Omental fat pad (tissue), 4 donors: ENCODE measurements at places on chromosomes 12 and 14. TPM values are rescaled to one million over a fixed set of nuclear protein-coding genes. Genes with fewer than 3 reads are reported as not detected.

Gene ANGEL1
- 11.8 TPM for total RNA-seq

Gene PNN
- total RNA-seq, result 26.7 TPM

Gene SDR9C7
- total RNA-seq, result not detected

Gene LRFN5
- 7.3 TPM for total RNA-seq

Gene LTBP2
- 95.6 TPM for total RNA-seq

Gene ATF7
- total RNA-seq, result 33.5 TPM

Gene PKP2
- 24.8 TPM for total RNA-seq

Gene TOMM20L
- not detected for total RNA-seq

Gene OR4E2
- total RNA-seq, result not detected

Gene PPP1R1A
- 115 TPM for total RNA-seq

Gene HAL
- 8.7 TPM for total RNA-seq

Gene C14orf180
- 57.8 TPM for total RNA-seq

Gene SLC10A1
- total RNA-seq, result not detected

Gene DLK1
- not detected for total RNA-seq

Gene TSHR
- total RNA-seq, result not detected

Gene ETFBKMT
- 3.2 TPM for total RNA-seq

Gene ENDOU
- total RNA-seq, result 2.3 TPM

Gene CCDC177
- total RNA-seq, result not detected

Gene STAT2
- total RNA-seq, result 156 TPM

Gene TPH2
- total RNA-seq, result not detected

Gene ADAMTS20
- not detected for total RNA-seq

Gene PRKCH
- 40.2 TPM for total RNA-seq

Gene SLC5A8
- not detected for total RNA-seq

Gene SIX4
- total RNA-seq, result 13.4 TPM

Gene KLRG1
- 9.5 TPM for total RNA-seq

Gene KRT80
- 0.75 TPM for total RNA-seq

Gene CARMIL3
- 0.06 TPM for total RNA-seq

Gene HOXC9
- total RNA-seq, result not detected

Gene IL31
- not detected for total RNA-seq

Gene TSPAN19
- total RNA-seq, result not detected

Gene TMEM19
- total RNA-seq, result 10.3 TPM

Gene MUCL1
- not detected for total RNA-seq

Gene GUCY2C
- total RNA-seq, result not detected

Gene PLA2G1B
- total RNA-seq, result not detected

Gene RIMBP2
- not detected for total RNA-seq

Gene KCNA5
- total RNA-seq, result not detected

Gene COX14
- total RNA-seq, result 67.3 TPM

Gene POU6F1
- 10.6 TPM for total RNA-seq

Gene JPH4
- total RNA-seq, result 0.56 TPM

Gene GDF11
- 1.9 TPM for total RNA-seq

Gene RND1
- 5.8 TPM for total RNA-seq

Gene SLC39A2
- not detected for total RNA-seq

Gene SALL2
- 5.3 TPM for total RNA-seq

Gene HOXC13
- total RNA-seq, result not detected

Gene SETD3
- total RNA-seq, result 78.3 TPM

Gene CLEC14A
- 32.5 TPM for total RNA-seq

Gene GZMB
- total RNA-seq, result 1.7 TPM

Gene RTL1
- total RNA-seq, result not detected

Gene CMAS
- 15.4 TPM for total RNA-seq

Gene USP15
- total RNA-seq, result 129 TPM

Gene FLVCR2
- total RNA-seq, result 25.6 TPM

Gene CLEC1B
- total RNA-seq, result not detected

Gene RNASE3
- total RNA-seq, result not detected

Gene ITGA7
- total RNA-seq, result 172 TPM
